Activated CD4-positive, CD25-positive, alpha-beta regulatory T cell treated with anti-CD3 and anti-CD28 coated beads, Interleukin-2, amount 50 U/mL, for 16 hours (primary cell): ENCODE measurements at places on chromosomes 5 and 9.

- DNase-seq = no peak
Observed at GRCh38 chr5:33257807-33258429, 182.8 kb upstream of the TARS1 start.

DNA sequence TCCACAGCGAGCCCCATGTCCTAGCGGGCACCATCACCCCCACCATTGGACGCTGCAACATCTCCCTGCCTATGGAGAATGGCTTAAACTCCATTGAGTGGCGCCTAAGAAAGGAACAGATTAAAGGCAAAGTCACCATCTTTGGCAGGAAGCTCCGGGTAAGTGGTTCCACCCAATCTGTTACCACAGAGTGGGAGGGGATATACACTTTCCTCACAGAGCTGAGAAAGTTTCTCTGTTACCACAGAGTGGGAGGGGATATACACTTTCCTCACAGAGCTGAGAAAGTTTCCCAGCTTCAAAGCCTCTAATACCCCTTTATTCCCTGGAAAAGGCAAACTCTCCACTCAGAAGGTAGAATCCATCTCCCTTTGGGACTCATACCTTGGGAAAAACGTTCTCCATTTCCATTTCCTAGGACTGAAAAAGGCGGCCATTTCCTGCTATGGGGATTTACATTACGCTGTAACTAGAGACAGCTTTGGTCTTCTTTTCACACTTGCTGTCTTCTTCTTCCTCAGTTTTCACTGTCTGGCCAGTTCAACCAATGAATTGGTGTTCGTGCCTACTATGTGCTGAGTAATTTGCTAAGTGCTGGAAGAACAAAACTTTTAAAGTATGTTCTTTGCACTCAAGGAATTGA lies 63.4 kb upstream of the WWC1 start:
- no peak for DNase-seq

DNA sequence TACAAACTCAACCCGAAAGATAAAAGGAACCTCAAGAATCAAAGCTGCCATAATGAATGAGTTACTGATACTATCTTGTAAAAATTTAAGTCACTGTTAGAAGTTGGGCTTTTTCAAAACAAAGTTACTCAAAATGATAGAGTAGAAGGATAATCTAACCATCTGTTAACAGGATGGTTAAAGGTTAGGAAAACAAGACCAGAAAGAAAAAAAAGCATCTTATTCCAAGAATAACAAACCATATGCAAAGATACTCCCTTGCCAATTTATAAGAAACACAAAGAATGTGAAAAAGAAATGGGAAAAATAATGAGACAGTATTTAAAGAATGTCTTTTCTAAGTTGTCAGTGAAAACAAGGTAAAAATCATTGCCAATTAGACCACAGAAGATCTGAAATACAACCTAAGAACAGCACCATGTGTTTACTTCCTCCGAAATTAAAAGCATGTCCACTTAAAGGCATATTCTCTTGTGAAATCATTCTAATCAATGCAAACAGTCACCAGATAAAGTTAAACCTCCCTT lies 51.2 kb downstream of the STRBP start:
- DNase-seq = no peak

DNA sequence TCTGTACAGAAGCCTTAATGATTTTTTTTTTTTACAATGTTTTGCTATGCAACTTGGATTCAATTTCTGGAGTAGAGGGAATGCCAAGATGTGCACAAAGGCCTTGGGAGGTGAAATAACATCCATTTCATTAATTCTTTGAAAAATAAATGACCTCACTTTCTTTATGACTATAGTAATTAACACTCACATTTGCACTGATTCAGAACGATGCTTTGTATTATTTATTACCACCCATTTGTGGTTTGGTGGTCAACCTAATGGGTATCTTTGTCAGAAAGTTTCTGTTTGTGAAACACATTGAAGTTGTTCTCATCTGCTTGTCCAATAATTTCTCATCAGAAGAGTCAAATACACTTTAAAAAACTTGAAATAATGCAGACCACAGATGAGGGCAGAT lies 169.3 kb downstream of the NTRK2 start:
- no peak for DNase-seq

DNA sequence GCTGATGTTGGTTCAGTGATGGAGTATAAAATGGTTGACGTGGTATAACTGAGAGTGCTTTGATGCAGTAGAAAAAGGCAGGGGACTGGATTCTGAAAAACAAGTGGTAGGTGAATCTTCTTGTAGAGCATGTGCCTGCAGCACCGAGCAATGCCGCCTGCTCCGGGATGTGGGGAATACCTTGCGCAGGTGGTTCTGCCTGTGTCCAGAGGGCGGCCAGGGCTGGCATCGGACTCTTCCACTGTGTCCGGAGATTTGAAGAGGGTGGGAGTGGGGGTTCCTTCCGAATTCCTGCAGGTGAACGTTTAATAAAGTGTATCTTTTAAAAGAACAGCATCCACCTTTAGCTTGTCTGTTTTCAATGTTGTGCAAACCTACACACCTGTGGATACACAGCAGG lies 238.0 kb downstream of the FANCC start:
- DNase-seq = no peak

- DNase-seq = no peak
Observed at GRCh38 chr5:112417931-112418658, 982 bp downstream of the EPB41L4A start.

- no peak for DNase-seq
Observed at GRCh38 chr5:179317411-179318220, 27.6 kb downstream of the ADAMTS2 start.

GRCh38 chr5:5351288-5351979 lies 71.0 kb upstream of the ICE1 start:
- DNase-seq = no peak

GRCh38 chr5:560792-561166 lies 36.5 kb upstream of the SLC9A3 start:
- no peak for DNase-seq

DNA sequence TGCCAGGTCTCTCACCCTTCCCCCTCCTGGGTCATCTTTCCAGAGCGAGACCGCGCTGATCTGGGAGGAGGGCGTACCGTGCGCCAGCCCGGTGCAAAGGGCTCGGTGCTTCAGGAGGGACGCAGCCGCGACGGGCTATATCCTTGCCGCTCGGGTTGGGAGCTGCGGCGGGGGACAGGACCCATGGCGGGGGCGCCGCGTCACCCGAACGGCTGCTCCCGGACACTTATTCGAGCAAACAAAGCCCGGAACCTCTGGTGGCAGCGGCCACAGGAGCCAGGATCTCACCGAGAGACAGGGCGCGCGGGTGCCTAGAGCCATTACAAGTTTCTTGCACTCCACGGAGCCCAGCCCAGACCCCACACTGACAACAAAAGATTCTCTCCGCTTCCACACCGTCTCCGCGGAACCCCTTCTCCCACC lies 1.3 kb downstream of the SEMA6A start:
- no peak for DNase-seq

- DNase-seq = no peak
Observed at GRCh38 chr9:76231001-76231400, 163.2 kb downstream of the RFK start.

DNA sequence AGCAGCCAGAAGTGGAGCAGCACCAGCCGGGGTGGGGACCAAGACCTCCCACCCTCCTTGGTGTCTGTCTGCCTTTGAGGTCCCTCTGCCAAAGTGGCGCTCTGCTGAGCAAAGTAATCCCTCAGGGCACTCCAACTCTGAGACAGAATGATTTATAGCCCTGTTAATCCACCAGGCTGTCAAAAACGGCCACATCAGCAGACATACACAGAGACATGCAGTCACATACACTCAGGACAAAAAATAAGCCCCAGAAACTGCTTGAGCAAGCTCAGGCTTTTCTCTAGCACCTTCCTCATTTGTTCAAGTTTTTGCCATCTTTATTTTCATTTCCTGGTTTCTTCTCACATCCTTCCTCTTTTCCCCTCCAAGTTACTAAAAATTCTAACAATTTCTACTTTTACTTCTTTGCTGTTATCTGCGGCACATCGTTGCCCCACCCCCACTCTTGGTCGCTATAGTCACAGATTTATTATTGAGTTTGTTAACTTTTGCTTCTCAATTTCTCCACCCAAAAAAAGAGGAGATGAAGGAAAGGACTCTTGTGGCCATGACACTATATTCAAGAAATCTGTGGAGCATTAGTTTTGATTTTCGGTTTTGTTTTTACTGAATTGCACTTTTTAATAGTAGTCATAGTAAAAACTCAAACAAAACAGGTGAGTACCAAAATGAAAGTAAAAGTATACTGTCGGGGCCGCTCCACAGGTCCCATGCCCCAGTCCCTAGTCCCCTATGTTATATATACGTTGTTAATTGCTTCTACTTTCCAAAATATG lies 17.4 kb upstream of the ADRB2 start:
- DNase-seq = no peak

DNA sequence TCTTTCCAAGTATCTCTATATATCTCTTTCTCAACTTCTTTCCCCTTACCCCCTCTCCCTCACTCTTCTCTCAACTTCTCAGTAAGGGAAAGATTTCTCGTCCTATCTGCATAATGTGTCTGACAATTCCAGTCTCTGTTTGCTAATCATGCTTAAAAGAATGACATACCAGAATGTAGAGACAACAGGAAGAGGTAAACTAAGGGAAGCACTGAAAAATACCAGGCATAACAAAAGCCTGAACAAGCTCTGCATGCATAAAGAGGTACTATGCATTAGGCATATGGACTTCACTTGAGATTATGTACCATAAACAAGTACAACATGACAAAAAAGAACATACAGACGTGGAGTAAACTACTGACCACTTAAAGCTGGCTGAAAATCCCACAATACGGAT lies 62.6 kb downstream of the SEMA5A start:
- no peak for DNase-seq

- no peak for DNase-seq
Observed at GRCh38 chr9:121567500-121568342, 68.1 kb upstream of the GGTA1 start.

GRCh38 chr9:95107001-95107749 lies 210.3 kb downstream of the FANCC start:
- no peak for DNase-seq

- no peak for DNase-seq
Observed at GRCh38 chr5:102747386-102748166, 7.5 kb upstream of the PAM start.

DNA sequence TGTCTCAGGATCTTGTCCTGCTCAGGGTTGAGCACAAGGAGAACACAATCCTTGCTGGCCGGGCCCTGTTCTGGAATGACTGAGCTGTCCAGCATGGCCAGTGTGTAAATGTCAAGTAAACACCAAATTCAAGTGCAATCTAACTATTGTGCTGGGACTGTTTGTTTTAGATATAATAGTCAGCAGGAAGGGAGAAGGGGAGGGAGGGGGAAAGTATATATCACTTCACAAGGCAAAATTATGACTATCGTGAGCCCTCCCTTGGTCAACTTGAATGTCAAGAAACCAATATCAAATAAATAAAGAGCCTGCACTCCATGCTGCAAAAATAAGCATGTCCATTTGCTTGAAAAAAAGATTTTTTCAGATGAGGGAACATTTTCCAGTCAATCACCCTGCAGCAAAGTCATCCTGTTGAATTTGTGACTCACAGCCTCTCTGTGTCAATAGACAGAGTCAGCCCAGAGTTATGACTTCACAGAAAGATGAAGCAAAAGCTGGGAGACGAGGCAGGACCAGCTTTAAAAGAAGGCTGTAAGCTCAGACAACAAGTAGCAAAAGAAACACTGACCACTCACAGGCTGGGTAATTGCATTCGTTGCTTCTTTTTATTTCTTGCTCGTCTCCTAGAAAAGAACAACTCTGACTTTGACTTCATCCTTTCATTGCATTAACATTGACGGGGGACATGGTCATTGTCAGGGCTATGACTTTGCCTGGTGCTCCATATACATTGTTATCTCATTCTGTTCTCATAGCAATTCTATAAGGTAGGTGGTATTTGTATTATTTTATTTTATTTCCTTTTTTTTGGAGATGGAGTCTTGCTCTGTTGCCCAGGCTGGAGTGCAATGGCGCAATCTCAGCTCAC lies 15.3 kb upstream of the KLF4 start:
- no peak for DNase-seq

DNA sequence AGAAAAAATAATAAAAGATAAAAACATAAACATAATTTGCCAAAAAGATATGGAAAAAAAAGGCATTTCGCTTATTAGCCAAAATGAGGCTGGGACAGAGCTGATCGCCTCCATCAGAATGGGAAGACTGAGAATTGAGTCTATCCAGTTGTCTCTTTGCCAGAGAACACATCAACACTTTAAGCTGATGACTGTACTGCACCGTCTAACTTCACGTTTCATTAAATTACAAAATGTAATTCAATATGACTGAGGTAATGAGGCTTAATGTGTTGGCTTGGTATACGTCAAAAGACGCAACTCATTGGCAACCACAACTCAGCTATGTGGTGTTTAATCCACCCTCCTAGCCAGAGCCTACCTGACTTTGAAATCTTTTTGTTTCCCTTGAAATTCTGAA lies 462.7 kb upstream of the CD180 start:
- no peak for DNase-seq

DNA sequence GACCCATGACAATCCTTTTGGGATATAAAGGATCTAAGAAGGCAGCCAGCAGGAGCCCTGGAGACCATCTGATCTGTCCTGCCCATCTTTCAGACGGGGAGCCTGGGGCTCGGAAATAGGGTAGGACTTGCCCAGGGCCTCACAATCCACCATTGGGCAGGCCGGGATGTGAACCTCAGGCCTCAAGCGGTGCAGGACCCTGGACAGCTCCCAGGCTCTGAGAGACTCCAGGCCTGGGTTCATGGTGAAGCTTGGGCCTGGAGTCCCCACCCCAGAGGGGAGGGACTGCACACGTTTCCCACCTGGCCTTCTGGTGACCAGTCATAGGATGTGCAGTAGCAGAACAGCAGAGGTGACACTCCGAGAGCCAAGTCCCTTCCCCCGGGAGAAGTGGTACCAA lies 36.6 kb upstream of the RAPGEF1 start:
- DNase-seq = no peak

DNA sequence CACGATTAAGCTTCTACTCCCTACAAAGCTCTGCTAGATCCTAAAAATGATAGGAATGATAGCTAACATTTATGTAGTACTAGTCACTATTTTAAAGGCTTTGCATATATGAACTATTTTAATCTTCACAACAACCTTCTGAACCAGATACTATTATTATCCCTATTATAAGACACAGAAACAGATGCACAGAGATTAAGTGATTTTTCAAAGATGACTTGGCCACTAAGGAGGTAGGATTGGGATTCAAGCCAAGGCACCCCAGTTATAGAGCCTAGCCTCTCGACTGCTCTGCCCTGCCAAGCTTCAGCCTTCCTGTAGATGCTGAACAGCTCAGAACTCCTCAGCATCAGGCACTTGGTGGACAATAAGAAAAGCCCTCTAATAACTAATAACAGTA lies 200.9 kb upstream of the PTGER4 start:
- DNase-seq = no peak
